ENCODE measurements at places on chromosomes 3 and 15.

- DNase-seq: no peak
Observed at GRCh38 chr15:59011262-59011952, 23.9 kb downstream of the RNF111 start.

DNA sequence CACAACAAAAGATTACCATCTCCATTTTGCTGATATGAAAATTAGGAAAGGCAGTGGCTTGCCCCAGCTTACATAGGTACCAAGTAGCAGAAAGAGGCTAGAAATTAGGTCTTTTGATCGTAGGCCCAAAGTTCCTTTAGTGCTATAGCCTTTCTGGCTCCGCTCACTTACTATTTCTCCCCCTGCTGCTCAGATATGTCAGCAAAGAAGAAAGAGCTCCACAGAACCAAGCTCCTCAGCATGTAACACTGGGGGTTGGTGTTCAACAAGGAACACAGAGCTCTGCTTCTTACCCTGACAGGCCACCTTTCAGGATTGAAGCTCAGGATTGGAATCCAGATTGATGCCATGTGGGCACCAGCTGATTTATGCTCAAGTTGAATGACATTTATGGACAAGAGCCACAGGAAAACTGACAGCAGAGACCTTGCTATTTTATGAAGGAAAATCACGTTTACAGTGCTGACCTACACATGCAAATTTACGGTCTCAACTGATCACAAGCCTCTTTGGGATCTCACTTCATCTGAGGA, 6.1 kb upstream of the IL12A start:
- DNase-seq: no peak

- no peak for DNase-seq
Observed at GRCh38 chr3:118955914-118956556, 78.6 kb downstream of the IGSF11 start.

- no peak for DNase-seq
Observed at GRCh38 chr3:123540285-123540684, 44.6 kb downstream of the HACD2 start.

GRCh38 chr3:71441217-71441924, 142.2 kb downstream of the FOXP1 start:
- DNase-seq: no peak

All from activated naive CD4-positive, alpha-beta T cell (primary cell).